Mammary epithelial cell (primary cell): ENCODE measurements at places on chromosomes 4 and X. TPM values are rescaled to one million over a fixed set of nuclear protein-coding genes. Genes with fewer than 3 reads are reported as not detected.

The IRS4 gene
- polyA plus RNA-seq: not detected

The CDKL2 gene
- polyA plus RNA-seq: 1.1 TPM

DNA sequence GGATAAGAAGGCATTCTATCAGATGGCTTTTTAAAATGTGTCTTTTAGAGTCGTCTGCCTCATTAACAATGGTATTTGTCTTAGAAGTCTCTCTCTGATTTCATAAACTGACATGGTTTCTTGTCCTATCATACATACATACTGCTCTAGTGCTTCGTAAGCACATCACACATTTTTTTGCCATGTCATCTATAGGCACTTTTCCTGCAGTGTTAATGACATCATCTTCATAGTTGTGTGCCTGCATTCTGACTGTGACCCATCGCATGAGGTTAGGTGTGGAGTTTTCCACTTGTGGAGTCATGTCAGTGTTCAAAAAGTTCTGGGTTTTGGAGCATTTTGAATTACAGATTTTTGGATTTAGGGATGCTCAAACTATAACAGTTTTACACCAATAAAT is 361.6 kb upstream of the SPOCK3 start:
- no peak for DNase-seq

The PRDM8 gene
- 3.8 TPM for polyA plus RNA-seq

The NSUN7 gene
- polyA plus RNA-seq: not detected

DNA sequence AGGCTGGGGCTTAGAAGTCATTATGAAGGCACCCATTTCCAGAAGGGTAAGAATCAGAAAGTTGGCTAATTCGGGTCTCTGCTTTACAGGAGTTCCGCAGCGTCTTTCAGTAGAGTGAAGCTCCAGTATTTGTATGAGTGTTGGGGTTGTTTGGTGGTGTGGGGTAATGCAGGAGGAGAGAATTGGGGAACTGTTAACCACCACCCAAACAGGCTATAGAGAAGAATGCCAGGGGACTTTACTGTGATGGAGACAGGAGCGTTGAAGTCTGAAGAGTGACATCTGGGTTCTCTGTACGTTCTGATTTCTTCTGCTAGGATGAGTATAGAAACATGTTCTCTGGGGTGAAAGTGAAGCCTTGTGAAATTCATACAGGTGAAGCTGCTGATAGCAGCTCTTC is 96.3 kb downstream of the TBL1X start:
- no peak for DNase-seq
